Epithelial cell of esophagus (primary cell): ENCODE measurements at places on chromosomes 6 and 20.

DNA sequence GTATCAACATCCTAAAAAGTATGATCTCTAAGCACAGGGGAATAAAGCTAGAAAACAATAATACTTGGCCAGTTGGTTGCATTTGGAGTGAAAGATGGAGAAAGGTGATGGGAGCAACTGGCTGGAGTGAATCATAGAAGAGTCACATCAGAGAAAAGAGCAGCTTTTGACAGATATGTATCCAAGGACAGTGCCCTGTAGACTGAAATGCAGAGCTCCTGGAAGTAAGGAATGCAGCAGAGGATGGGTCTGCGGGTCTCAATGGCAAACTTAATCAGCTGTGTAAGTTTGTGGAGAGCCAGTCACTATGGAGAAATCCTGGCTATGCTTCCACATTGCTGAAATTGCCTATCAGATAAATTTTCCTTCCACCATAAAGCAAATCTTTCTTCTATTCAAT is 253.6 kb upstream of the PRND start:
- DNase-seq, result no peak

- no peak for DNase-seq
Observed at GRCh38 chr20:44571362-44571988, 10.9 kb upstream of the PKIG start.

DNA sequence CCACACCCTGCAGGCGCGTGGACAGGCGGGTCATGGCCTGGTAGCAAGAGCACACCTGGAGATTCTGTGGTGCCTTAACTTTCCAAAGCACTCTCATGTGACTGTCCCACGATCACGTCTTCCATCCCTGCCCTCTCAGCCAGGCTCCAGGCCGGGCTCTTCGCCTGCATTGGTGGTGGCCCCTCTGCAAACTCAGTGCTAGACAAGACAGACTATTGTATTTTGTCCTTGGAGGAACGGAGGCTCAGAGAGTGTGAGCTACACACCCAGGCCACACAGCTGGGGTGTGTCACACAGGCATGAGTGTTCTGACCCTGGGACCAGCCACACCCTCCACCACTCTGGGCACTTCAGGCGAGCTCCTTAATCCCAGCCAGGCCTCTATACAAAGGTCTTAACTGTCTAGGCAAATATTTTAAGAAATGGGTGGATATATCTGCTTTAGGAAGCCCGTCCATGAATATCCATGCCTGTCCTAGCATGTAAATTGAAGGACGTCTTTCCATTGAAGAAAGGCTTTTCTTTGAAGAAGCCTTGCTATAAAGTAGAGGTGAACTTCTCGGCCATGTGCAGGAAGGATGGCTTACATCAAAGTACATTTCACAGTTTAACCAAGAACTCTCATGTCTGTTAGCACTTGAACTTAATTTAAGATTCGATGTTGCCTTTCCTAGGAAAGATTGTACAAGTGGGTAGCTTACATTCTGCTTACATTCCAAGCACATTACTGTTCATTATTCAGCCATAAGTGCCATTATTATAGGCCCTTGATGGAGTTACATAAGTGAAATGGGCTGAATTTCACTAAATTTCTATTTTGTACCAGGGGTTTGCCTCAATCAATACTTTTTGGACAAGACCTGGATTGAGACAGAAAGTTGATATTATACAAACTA is 263.9 kb downstream of the DLL1 start:
- peak; percentile 55 for DNase-seq

GRCh38 chr6:97187951-97188350 is 95.1 kb downstream of the MMS22L start:
- no peak for DNase-seq

- DNase-seq, result peak; percentile 74
Observed at GRCh38 chr6:53673162-53673727, 7.7 kb upstream of the KLHL31 start.

DNA sequence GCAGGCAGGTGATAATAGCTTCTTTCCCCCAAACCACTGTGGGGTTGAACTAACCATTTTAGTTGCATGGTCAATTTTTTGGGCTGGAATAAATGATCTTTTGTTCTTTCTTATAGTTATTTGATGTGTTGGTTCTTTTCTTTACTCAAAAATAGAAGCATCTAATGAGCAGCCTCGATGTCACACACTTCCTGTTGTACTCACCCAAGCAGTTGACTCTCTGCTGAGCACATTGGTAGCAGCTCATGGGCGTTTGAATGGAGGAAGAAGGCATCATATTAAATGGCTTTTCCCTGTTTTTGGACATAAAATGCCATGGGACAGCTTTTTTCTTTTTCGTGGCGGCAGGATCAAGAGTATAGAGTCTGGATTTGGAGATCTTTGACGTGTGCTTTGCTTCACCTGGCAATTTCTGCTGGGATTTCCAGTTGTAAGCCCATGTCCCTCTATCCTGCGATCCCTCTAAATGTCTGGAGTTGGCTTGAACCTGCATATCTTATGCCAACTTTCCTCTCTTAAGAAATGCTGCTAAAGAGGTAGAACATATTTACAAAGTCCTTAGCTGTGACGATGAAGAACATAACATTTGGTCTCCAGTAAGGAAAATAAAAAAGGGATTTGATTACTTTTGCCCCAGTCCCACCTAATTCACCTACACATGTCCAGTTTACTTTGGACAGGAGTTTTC is 268.3 kb downstream of the PRL start:
- DNase-seq, result no peak

- peak; percentile 28 for DNase-seq
Observed at GRCh38 chr6:37741757-37742400, 44.2 kb upstream of the MDGA1 start.

DNA sequence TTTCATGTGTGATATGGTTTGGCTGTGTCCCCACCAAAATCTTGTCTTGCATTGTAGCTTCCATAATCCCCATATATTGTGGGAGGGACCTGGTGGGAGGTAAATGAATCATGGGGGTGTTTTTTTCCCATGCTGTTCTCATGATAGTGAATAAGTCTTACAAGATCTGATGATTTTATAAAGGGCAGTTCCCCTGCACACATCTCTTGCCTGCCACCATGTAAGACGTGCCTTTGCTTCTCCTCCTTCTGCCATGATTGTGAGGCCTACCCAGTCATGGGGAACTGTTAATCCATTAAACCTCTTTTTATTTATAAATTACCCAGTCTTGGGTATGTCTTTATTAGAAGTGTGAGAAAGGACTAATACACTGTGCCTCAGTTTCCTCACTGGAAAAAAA is 4.2 kb upstream of the IL22RA2 start:
- no peak for DNase-seq

DNA sequence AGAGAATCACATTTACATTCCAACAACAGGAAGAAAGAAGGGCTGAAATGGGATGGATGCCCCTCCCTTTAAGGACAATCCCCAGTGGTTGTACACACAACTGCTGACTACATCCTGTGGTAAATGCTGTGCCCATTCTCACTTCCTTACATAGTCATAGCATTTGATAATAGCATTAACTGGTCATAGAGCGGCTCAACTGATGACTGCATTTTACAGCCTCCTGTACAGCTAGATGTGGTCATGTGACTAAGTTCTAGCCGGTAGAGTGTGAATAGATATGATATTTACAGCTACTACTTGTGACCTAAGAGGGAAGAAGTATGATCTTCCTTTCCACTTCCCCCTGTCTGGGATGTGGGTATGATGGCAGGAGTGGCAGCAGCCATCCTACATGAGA is 24.7 kb downstream of the KCNK17 start:
- no peak for DNase-seq

GRCh38 chr20:49631061-49631716 is 63.3 kb upstream of the PTGIS start:
- no peak for DNase-seq

- DNase-seq, result peak; percentile 83
Observed at GRCh38 chr6:158910484-158911440, 89.2 kb downstream of the RSPH3 start.

DNA sequence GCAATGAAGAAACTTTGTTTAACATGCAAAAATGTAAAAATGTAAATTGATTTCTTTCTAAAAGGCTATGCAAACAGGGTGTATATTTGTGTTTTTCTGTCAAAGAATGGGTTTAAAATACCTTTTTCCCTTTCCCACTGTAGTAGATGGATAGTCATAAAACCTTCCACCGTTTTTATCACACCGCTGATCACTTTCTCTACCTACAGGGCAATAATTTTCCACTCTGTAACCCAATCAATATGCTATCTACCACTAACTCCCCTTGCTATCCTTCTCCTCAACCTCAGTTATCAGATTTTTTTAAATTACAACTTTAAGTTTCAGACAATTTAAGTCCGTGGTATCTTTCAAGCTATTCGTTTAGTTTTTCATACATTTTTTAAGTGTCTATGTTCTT is 91.4 kb upstream of the ARID1B start:
- DNase-seq, result no peak

- no peak for DNase-seq
Observed at GRCh38 chr6:85679445-85680123, 36.9 kb upstream of the SYNCRIP start.

GRCh38 chr6:111013144-111013915 is 31.5 kb downstream of the RPF2 start:
- DNase-seq, result no peak

DNA sequence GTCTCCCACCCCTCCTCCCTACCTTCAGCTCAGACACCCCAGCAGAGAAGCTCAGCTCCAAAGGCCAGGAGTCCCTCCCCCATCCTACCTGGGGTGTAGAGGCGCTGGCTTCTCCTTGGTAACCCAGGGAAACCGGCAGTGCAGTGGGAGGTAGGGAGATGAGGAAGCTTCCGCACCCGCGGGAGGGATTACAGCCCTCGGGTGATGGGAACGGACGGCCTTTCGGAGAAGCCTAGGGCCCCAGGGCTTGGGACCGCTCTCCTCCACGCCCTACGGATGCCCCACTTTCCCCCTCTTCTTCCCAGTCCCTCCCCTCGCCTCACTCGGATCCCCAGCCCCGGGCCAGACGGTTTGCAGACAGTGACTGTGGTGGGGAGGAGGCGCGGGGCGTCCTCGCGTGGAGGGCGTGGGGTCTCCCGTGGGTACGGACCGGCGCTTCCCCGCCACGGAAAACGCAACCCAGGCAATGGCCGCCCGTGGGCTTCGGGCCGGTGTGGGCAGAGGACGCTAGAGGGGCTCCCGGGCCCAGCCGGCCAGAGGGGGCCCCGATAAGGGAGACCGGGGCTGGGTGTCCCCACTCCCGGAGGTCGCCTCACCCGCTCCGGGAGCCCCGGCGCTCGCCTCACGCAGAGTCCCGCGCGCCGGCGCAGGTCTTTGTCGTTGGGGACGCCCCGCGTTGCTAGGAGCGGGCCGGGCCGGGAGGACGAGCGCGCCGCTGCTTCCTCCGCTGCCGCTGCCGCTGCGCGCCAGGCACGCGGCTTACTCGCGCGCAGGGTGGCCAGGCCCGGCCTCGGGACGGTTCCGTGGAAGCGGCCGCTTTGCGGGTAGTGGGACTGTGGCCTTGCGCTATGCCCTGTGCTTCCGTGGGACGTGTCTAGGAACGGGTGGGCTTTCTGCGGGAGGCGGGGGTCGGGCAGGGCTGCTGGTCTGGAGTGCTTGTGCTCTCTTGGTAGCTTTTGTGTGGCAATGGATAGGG is 15.8 kb downstream of the AARS2 start:
- DNase-seq, result peak; percentile 54
